Lung microvascular endothelial cell (primary cell): ENCODE measurements at places on chromosomes 3 and 15. TPM values are rescaled to one million over a fixed set of nuclear protein-coding genes. Genes with fewer than 3 reads are reported as not detected.

DNA sequence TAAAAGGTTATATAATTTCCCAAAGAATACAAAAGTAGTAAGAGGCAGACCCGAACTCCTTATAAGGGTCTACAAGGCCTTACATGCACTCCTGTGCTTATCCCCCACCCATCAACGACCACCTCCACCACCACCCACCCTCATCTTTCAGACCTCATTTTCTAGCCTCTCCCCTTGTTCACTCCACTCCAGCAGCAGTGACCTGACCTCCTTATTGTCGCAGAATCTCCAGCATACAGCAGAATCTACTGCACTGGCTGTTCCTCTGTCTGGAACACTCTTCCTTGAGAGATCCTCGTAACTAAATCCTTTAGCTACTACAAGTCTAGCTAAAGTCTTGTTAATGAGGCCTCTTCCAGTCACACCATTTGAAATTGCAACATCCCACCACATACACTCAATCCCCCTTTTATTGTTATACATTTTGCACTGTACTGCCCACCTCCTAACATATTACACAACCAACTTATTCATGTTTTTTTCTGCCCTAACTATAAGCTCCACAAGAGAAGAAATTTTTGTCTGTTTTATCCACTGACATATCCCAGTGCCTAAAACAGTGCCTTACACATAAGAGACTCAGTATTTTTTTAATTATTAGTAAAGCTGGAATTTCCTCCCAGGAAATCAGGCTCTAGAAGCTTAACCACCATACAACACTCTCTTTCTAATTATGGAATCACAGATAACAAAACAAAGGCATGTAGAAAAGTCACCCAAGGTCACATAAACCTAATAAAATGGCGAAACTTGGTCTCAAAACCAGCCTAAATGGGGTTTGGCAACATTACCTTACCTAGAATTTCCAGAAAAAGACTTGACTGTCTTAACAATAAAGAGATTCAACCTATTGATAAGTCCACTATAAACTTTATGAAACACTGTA lies 40.2 kb downstream of the ZNF148 start:
- no peak for DNase-seq

ARHGAP11A gene
- 2.4 and 8.1 TPM in 2 replicates for total RNA-seq

DNA sequence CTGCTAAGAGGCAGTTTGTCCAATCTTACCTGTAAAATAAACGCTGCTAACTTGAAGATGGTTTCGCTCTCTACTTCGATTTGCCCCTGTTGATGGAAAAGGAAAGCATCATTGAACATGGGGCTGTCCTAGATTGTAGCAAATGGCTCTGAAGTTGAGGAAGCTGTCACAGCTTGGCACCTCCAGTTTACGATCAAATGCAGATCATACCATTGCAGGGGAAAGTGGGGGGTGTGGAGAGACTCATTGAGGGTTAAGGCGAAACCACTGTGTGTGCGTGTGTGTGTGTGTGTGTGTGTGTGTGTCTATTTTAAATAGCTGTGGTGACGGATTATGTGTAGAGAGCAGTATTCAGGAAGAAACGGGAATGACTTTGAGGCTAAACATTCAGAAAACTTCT lies 127.6 kb upstream of the LMOD3 start:
- no peak for DNase-seq

- no peak for DNase-seq
Measured at GRCh38 chr15:57890351-57890750, 175.2 kb downstream of the ALDH1A2 start.

- no peak for DNase-seq
Measured at GRCh38 chr15:83893308-83893707, 239.4 kb downstream of the ADAMTSL3 start.
